Fibroblast of upper back skin (primary cell): ENCODE measurements at places on chromosomes 12 and 14.

DNA sequence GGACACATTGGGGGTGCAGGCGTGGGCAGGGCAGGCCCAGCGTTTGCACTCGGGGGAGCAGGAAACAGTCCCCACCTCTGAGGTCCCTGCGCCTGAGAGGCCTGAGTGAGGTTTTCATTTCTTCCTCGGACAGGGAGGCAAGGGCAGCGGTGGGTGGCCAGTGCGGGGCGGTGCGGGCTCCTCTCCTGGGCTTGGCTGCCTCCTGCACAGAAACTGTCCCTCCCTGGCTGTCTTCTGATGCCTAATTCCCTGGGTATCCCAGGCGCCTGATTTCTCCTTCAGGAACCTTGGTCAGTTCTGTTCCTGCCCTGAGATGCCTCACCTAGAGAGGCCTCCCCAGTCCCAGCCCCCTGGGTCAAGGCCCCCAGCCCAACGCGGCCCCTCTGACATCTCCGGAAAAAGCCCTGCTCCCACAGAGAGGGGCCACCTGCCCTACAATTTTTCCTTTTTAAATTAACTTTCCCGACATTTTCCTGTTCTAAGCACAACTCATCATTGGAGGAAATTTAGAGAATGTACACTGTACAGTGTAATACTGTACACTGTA lies 260.3 kb downstream of the ADGRD1 start:
- DNase-seq: no peak

DNA sequence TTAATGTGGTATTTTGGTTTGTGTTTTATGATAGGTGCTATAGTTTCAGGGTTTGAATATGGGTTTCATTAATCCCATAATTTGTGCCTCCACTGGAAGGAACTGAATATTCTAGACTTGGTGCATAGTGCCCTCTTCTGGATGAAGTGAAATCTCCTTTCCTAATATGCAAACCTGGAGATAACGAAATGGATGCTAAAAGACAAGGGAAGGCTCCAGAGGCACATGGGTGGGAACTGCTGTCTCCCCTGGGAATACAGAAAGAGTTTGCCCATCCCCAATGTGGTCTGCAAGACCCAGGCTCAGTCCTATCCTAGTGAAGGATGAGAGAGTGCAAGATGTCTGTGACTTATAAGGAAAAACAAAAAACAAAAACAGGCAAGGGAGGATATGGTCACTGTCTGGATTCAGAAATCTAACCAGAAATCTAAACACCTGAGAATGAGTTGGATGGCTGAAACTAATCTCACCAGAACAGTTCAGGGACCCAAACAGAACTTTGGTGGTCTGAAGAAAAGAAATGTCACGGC lies 142.3 kb upstream of the TMPO start:
- peak; percentile 63 for DNase-seq

- peak; percentile 72 for DNase-seq
Observed at GRCh38 chr12:105462831-105463230, 132.3 kb downstream of the C12orf75 start.

DNA sequence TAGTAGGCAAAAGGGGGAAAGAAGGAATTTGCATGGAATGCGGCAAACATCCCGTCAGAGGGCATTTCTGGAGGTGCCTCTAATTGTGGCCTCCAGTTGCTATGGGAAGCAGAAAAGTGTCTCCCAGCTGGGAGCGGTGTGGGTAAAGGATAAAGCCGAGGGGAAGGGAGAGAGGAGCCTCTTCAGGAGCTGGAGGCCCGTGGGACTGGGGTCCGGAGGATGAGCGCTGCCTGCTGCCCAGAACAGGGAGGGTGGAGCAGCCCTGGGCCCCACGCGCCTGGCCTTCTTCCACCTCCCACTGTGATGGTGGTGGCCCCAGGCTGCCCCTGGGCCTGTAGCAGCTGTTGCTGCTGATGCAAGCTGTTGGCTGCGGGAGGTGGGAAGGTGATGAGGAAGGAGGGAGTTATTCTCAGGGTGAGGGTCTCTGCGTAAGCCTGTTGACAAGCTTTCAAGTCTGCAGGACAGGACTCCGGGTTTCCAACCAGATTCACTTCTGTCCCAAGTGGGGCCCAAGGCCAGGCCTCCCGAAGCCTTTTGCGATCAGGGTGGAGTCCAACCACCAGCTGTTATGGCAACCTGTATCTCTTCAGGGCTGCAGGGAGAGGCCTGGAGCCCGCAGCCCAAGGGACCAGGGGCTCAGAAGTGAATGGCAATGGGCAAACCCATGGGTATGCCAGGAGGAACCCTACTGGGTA lies 19.1 kb upstream of the PGF start:
- no peak for DNase-seq

- DNase-seq: peak; percentile 3
Observed at GRCh38 chr14:40983604-40984003, 623.1 kb upstream of the LRFN5 start.

GRCh38 chr12:17661250-17661649 lies 428.7 kb downstream of the RERGL start:
- no peak for DNase-seq

GRCh38 chr14:36495666-36496065 lies 24.4 kb downstream of the NKX2-1 start:
- no peak for DNase-seq

- DNase-seq: no peak
Observed at GRCh38 chr14:23647619-23648018, 11.5 kb downstream of the DHRS2 start.

DNA sequence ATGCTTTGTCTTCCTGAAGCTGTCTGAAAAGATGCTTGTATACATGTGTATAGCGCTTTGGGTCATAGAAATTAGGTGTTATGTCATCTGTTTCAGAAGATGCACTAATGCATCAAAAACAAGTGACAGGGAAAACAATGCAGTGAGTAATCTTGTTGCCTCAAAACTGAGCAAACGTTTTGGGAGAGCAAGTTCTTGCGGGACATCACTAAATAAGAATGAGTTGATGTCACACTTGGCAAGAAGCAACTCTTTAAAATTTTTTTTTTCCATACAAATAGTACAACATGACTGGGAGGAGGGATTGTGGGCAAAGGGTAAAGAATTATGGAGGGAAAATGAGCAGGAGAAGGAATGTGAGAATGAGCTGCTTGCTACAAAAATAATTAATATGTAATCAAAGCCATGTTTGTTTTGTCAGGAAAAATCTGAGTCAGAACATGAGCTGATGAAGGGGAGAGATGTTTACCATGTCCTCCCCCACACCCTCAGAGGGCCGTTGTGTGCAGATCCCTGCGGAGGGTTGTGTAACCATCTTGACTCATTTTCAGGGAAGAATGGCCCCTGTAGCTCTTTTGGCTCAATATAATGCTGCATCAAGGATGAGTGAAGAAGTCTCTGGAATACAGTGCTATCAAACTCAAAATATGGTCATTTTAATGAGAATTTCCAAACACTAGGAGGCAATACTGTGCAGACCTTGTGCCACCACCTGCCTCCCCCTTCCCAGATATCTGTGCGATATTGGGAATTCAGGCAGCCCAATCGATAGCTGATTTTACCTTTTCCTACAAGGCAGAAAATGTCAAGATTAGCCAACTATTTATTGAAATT lies 41.4 kb downstream of the BORCS5 start:
- DNase-seq: peak; percentile 93

DNA sequence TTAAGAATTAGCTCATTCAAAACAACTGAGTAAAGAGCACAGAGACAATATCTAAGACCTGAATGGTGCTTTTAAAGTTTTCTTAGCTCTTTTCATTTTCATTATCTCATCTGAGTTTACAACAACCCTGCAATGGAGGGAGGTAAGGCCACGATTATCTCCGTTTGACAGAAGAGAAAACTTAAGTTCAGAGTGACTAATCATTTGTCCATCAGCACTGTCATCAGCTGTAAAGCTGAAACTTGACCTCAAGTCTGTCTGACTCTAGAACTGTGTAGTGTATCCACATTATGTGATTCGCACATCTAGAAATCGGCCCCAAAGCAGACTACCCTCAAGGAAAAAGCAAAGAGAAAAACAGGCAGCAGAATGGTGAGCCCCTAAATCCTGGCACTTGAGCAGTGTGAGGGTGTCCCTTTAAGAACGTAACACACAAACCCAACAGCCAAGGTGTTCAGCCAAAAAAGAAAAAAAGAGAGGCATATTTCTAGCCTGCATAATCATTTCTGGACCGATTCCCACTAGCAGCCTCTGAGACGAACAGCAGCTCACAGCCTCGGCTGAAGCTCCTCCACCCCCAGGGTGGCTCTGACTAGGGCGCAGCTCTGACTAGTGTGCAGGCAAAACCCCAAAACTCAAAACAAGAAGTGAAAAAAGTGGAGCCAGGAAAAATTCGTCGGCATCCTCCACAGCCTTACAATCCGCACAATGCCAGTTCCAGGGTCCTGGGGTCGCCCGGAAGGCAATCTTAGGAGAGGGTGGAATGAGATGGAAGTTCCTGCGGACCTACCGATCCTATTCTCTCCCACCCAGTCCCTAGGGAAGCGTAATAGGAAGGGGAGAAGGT lies 1.6 kb downstream of the STXBP6 start:
- DNase-seq: peak; percentile 89

GRCh38 chr12:28872654-28873268 lies 276.3 kb upstream of the FAR2 start:
- DNase-seq: peak; percentile 77

GRCh38 chr14:53613404-53614253 lies 343.0 kb downstream of the BMP4 start:
- DNase-seq: no peak

DNA sequence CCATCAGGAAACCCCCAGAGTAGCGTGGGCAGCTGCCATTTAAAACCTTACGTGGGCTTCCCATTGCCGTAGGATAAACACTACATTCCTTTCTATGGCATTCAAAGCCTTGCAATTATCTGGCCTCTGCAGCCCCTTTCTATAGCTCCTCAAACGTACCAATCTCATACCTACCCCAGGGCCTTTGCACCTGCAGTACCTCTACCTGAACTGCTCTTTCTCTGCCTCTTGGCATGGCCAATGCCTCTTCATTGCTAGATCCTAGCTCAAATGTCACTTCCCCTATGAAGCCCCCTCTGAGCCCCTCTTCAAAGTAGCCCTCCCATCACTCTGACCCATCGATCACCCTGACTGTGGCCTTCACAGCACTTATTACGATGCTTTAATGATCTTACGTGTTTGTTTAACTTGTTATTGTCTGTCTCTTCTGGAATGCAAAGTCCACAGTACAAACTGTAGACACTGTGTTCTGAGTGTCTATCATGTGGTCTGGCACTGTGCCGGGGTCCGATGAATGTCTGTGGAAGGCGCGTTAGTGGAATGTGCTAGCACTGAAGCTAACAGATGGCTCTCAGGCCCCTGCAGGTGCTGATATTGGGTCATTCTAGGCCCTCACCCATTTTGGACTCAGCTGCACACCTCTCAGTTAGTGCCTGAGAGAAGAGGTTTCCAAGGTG lies 157.3 kb upstream of the NOS1 start:
- peak; percentile 30 for DNase-seq

GRCh38 chr12:19706936-19707335 lies 267.6 kb downstream of the AEBP2 start:
- DNase-seq: peak; percentile 85

- DNase-seq: no peak
Observed at GRCh38 chr14:89688507-89689211, 265.9 kb downstream of the EFCAB11 start.

- no peak for DNase-seq
Observed at GRCh38 chr14:61581340-61581739, 114.0 kb upstream of the HIF1A start.

DNA sequence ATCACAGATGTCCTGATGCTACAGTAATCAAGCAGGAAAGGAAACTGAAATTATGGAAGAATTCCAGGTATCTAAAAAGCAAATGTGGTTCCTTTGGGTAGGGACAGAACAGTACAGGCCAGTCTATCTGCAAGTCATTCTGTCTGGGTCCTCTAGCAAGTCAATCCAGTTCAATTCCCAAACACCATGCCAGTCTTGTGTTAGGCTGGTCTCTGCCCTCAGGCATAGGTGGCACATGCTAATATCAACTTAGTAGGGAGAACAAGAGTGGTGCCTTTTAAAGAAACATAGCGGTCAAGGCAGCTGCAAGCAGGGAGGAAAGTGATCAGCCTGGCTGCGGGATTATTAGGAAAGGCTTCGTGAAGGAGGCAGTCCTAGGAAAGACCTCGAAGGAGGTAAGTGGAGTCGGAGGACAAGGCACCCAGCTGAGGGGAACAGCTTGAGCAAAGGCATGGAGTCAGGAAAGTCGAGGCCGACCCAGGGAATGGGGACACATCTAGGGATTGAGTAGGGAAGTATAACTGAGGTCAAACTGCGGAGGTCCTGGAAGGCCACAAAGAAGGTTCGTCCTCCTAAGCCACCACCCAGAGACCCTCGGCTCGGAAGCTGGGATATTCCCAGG lies 3.8 kb upstream of the PLEKHG6 start:
- DNase-seq: no peak

GRCh38 chr14:104442631-104443390 lies 136.8 kb upstream of the C14orf180 start:
- DNase-seq: no peak

DNA sequence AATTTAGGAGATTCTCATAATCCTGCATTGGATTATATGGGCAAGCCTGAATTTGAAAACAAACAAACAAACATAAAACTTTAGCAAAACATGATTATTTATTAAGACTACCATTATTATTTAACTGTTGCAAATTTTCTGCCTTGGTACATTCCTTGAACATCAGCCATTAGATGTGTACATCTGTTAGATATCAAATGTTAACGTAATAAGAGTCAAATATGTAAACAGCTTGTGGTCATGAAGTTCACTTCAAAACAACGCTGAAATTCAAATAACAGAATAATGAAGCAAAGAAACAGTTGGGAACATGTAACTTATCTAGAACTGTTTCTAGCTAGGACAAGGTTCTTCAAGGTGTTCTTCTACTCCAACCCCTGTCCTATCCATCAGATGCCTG lies 14.3 kb upstream of the TMX1 start:
- DNase-seq: no peak

- DNase-seq: no peak
Observed at GRCh38 chr12:93363841-93364297, 13.9 kb upstream of the NUDT4 start.

- DNase-seq: no peak
Observed at GRCh38 chr12:109581856-109582255, 8.3 kb downstream of the MVK start.

GRCh38 chr14:22994762-22995275 lies 12.5 kb upstream of the AJUBA start:
- peak; percentile 84 for DNase-seq

DNA sequence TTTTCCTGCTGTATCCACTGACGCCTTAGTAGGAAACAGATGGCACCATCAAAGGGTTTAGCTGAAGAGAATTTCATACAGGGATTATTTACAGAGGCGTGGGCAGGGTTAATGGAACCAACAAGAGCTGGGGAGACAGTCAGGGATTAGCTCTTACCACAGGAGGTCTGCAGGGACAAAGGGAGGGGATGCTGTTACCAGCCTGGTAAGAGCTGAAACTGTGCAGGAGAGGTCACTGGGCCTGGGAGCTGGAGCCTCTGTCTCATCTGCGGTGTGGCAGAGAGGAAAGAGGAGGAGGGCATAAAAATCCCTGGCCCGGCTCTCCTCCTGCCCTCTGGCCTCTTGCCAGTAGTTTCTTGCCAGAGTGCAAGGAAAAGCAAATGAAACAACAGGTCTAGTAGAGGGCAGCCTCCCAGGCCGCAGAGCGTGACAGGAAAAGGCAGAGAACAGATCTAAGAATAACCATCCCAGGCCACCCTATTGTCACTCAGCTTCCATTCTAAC lies 18.9 kb upstream of the POC1B start:
- DNase-seq: peak; percentile 19

- no peak for DNase-seq
Observed at GRCh38 chr12:130987151-130987931, 33.6 kb downstream of the ADGRD1 start.
